ENCODE measurements at places on chromosomes 1 and 21.

- DNase-seq, result peak; percentile 0
Measured at GRCh38 chr21:32653326-32653901, 41.2 kb upstream of the CFAP298 start.

DNA sequence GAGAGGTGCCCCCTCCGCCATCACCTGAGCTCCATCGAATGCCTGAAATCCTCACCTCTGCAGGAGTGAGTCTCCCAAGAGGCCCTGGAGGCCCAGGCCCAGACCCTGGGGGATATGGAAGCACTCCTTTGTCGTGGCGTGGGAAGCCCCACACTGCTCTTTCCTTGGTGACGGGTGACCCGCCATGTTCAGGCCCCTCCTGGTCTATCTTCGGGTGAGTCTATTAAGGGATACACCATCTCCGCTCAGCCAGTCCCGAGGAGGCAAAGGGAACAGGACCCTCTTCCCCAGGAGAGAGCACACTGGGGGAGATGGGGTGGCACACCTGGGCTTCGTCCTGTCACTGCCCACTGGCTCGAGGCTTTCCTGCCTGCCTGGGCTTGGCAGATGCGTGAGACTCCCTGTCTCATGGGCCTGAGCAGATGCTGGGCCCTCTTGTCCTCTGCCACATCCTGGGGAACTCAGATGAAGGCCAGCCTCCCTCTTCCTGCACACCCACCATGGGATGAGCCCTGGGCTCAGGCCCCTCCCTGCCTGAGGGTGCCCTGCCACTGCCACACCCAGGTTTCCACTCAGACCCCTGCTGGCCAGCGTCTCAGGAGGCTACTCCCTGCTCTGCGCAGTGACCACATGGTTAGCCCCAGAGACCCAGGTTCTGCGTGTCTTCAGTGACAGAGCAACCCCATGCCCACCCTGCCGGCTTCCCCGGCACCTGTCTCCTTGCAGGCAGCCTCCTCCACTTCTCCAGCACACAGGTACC, 3.8 kb upstream of the NPHP4 start:
- no peak for DNase-seq

GRCh38 chr1:165857046-165857801, 29.8 kb downstream of the UCK2 start:
- DNase-seq, result no peak

DNA sequence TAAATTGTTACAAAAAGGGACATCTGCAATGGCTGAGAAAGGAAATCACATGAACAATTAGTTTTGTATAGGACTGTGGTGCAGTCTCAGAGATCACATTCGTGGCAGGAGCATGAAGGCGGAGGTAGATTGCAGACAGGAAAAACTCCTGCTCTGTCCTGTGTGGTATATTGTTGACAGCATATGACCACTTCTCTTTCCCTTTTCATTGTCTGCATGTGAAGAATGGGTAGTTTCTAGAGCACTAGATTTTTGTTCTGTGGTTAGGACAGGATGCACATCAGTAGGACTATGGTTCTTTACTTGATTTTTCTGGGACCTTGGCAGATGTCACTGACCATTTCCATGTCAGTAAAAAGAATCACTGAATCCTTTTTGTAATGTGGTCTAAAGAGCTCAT, 625.9 kb upstream of the PKN2 start:
- DNase-seq, result no peak

GRCh38 chr1:86062453-86062852, 94.1 kb downstream of the COL24A1 start:
- DNase-seq, result peak; percentile 4

DNA sequence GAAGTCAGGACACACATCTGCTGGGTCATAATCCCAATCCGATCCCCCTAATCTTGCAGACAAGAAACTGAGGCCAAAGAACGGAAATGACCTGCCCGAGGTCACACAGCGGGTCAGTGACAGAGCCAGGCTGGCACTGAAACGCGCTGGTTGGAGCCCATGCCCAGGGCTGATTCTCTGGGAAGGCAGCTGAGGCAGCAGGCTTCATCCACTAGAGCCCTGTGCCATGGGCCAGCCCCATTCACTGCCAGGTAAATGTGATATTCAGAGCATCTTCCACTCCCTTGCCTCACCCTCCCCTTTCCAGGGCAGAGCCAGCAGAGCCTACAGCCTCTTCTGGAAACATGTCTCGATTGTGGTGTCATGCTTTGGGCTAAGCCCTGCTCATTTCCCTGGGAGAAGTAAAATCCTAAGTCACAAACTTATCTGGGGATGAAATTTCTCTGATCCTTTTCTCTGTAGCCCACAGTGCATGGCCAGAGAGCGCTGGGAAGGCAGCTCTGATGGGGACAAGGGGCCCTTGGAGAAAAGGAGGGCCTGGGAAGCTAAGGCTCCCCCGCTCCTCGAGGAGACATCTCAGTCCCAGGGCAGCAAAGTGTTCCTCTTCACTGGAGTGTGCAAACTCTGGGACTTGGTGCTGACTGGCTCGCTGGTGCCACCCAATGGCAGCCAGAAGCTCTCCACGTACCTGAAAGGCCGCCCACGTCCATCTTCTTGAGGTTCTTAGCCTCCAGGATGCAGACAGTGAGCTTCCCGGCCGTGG, 110.4 kb downstream of the SYT2 start:
- peak; percentile 31 for DNase-seq

DNA sequence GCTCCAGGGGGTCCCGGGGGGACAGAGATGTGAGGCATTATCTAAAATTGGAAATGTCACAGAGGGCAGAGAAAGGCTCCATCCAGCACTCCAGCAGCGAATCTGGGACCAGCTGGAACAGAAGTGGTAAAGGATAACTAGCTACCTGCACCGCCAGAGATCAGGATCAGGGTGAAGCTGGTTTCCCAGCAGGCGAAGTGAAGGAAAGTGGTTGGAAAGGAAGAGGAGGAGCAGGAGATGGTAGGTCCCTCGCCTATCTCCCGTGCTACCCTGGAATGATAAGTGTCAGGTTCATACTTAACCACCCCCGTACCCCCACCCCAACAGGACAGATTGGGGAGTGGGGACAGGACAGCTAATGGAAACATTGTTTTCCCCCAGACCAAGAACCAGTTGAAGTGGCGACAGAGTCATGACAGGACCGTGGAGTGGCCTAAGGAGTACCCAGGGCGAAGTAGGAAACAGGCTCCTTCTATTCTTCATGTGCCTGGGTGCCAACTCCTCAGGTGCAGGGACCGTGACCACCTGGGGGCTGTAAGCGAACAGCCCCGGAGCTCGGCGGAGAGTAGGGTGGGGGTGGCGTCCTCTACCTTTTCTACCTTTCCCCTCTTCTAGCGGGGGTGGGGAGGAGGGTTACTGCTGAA, 717 bp downstream of the B4GALT3 start:
- no peak for DNase-seq

DNA sequence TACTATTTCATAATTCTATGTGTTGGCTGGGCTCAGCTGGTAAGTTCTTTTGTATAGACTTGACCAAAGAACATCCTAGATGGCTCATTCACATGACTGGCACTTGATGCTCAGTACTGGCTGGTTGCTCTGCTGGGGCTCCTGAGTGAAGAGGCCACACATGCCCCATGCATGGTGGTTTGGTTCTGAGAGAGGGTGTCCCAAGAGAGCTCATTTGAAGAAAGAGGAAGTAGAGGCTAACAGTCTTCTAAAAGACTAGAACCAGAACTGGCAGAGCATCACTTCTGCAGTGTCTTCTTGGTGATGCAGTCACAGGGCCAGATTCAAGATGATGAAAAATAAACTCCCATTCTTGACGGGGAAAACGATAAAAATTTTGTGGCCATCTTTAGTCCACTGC, 5.2 kb upstream of the BACH1 start:
- DNase-seq, result no peak

DNA sequence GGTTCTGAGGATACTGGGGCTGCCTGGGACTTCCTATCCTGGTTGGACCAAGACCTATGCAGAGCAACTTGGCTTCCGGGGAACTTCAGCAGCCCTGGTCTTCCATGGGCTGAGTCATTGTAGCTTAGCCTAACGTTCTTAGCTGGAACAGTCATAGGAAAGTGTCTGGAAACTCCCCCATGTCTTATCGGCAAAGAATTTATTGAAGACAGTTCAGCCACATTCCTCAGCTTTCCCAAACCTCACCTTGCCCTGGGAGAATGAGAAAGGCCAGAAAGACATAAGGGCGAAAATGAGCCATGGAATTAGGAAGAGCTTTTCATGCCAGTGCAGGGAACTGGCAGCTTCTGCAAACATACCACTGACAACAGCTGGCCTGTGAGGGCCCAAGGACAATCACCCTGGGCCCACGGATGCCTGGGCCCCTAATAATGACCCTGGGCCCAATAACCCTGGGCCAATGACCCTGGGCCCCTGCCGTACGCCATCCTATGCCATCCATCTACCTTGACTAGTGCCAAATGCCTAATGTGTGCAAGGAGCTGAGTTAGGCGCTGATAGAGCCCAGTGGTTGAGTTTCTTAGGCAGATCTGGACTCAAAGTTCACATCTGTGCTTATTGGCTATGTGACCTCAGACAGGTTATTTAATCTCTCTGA, 114.4 kb upstream of the GADD45A start:
- no peak for DNase-seq

DNA sequence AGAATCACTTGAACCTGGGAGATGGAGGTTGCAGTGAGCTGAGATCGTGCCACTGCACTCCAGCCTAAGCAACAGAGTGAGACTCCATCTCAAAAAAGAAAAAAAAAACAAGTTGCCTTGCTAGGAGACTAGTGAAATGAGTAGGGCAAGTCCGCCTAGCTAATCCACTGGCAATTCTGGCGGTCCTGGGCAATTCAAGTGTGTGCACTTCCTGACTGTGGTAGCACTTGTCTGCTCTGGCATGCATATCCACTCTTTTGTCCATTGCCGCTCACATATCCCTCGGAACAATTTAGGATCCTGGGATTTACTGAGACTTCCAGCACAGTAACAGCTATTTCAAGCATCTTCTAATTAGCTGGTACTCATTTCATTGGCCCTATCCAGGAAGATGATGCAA, 426.3 kb upstream of the ADGRL2 start:
- no peak for DNase-seq

DNA sequence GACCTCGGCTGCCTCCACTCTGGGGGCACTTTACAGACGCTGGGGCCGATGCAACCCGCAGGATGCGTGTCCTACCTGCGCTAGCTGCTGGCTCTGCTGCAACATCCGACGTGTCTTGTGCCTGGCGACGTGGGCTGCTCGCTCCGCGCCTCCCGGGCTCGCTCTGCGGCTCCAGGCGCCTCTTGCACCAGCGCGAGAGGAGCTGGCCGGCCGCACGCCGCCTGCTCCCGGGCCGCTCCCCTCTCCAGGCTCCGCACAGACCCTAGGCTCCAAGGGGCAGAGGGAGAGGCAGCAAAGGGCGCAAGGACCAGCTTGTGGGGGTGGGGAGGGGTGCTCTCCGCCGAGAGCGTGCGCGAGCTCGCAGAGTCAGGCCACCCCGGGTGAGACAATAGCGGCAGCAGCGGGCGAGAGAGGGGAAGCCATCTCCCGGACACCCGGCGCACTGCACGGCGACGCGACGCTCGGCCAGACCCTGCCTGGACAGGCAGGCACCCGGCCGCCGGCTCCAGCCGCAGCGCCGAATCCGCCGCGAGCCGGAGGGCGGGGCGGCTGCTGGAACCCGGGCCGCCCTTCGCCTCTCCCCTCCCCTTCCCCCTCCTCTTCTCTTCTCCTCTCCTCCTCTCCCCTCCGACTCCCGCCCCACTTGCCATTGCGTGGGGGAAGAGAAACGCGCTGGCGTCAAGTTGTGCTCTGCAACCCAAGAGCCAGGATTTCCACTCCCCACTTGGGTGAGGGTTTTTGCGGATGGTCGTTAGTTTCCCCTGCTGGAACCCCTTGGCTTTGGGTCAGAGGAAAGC, at the start of gene PIK3C2B:
Gene PIK3C2B (minus strand): TSS at position 525 of the 797 bp plus-strand sequence. CDS start 25,003 bp downstream, outside the sequence.
- peak; percentile 69 for DNase-seq

DNA sequence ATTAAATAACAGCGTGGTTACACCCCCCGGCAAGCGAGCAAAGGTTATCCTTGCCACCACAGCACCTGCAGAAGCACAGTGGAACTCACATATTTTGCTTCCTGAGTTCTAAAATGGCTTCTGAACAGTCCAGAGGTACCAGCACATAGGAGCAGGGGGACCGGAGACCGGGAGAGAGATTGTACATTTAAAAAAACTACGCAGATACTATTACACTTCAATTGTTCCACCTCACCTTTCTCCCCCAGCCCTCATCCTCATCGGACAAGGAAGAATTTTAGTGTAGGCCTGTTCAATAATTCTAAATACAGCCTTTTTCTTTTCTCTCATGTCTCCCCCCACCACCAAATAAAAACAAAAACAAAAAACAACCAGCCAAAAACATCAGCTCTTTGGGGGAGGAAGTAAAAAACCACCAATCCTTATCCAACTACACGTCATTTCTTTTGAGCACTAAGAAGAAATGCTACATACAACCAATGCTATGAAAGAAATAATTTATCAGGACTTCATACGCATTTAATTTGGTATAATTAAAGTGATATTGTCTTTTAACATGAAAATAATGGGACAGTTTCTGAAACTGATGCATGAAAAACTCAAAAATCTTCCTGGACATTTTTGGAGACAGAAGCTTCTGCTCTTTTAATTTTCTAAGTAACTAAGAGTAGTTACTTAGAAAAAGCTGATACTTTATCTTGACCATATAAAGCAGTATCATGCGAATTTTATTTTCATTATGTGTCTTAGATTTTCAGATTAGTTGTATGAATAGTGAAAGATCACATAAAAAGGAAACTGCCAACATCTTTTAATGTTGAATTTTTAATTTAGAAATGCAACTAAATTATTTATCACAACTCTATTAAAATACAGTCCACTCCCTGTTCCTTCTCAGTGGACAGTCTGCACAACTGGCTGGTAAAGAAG, 9.1 kb downstream of the CDKN2C start:
- DNase-seq, result peak; percentile 65

GRCh38 chr1:159163614-159164228, 7.7 kb upstream of the CADM3 start:
- no peak for DNase-seq

- no peak for DNase-seq
Measured at GRCh38 chr1:33805988-33806387, 57.9 kb upstream of the HMGB4 start.

- DNase-seq, result no peak
Measured at GRCh38 chr1:26181586-26182382, 4.5 kb downstream of the CNKSR1 start.

- no peak for DNase-seq
Measured at GRCh38 chr1:202658769-202659168, 51.5 kb downstream of the SYT2 start.

- no peak for DNase-seq
Measured at GRCh38 chr1:169601096-169601881, 15.0 kb upstream of the F5 start.

- peak; percentile 23 for DNase-seq
Measured at GRCh38 chr1:35931446-35932157, 697 bp downstream of the AGO3 start.

DNA sequence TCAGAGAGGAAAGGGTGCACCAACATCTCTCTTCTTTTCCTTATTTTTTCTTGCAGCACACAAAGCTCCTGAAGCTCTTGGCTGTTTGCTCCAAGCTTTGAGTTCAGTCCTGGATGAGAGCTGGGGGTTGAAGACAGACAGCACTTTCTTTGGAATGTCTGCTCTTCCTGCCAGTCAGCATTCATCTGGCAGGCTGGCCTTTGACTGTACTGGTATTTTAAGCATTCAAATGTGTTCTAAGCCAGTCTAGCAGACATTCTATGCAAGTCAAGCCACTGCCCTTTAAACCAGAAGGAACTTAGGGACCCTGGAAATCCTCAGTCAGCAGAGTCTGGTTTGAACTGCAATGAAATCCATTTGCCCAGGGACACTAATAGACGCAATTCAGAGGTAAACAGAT, 45.0 kb downstream of the XCL1 start:
- DNase-seq, result no peak
